Muscle of arm (tissue), 14 donors: ENCODE measurements at places on chromosomes 12 and 14. TPM values are rescaled to one million over a fixed set of nuclear protein-coding genes. Genes with fewer than 3 reads are reported as not detected.

NUAK1 gene
- polyA plus RNA-seq = 11.9 TPM

ENDOU gene
- 0.29 TPM for polyA plus RNA-seq

ESR2 gene
- polyA plus RNA-seq = 0.98 TPM

SERPINA3 gene
- polyA plus RNA-seq = not detected

GRCh38 chr14:85599939-85600338, 70.0 kb downstream of the FLRT2 start:
- DNase-seq = no peak

DNA sequence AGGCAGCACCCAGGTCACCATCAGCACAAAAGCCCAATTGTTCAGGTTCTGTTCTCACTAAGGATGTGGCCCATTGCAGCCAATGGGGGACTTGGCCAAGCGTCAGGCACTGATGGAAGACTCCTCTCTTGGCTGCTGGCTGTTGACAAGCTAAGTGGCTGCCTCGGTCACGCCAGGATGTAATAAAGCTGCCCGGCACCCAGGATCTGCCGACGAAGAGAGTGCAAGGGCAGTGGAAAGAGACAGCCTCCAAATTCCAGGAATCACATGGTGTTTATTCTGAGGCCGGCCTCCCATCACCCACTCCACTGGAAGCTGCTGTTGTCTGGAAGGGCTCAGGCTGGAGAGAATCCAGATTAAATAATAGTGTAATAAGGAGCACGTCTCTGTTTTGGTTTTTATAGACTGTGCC, 451.8 kb upstream of the TBX3 start:
- no peak for DNase-seq

DNA sequence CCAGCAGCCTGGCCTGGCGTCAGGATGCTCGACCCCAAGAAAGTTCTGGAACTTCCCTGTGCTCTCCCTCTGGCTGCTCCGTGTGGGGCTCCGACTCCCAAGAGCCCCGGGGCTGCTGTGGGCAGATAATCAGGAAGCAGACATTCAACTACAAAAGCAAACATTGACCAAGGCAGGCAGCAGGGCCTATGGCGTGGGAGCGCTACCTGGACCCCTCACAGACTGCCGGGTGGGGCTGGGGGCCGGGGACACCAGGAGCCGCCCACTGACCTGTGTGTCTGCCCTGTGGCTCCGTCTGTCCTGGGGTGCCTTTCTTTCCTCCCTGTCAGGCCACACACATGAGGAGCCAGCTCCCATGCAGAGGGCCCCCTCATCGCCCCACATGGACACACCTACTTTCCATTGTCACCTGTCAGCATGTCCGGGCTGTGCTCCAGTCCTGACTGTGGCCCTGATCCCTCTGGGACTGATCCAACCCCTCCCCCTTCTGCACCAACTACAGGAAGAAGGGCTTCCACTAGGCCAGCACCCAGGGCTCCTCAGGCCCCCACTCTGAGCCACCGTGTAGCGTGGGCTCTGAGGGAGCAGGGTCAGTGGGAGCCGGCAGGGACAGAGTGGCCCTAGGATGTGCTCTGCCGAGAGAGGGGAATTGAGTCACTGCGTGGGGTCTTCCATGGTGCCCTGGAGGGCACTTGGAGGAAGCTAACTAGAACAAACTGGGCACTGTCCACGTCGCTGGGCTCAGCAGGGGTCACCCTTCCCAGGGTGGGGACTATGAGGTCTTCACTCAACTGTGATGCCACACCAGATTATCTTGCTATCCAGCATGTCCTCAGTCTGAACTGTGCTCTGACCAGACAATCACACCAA, 215.4 kb upstream of the C14orf180 start:
- DNase-seq = no peak

- DNase-seq = peak; percentile 48
Observed at GRCh38 chr12:124466216-124467128, 100.9 kb downstream of the NCOR2 start.

- DNase-seq = no peak
Observed at GRCh38 chr14:41718477-41719166, 111.9 kb downstream of the LRFN5 start.

GRCh38 chr12:50243507-50243906, 39.8 kb downstream of the LIMA1 start:
- no peak for DNase-seq

- DNase-seq = no peak
Observed at GRCh38 chr14:100538351-100539002, 48.7 kb downstream of the BEGAIN start.

GRCh38 chr12:4145990-4146859, 127.3 kb upstream of the CCND2 start:
- DNase-seq = no peak

DNA sequence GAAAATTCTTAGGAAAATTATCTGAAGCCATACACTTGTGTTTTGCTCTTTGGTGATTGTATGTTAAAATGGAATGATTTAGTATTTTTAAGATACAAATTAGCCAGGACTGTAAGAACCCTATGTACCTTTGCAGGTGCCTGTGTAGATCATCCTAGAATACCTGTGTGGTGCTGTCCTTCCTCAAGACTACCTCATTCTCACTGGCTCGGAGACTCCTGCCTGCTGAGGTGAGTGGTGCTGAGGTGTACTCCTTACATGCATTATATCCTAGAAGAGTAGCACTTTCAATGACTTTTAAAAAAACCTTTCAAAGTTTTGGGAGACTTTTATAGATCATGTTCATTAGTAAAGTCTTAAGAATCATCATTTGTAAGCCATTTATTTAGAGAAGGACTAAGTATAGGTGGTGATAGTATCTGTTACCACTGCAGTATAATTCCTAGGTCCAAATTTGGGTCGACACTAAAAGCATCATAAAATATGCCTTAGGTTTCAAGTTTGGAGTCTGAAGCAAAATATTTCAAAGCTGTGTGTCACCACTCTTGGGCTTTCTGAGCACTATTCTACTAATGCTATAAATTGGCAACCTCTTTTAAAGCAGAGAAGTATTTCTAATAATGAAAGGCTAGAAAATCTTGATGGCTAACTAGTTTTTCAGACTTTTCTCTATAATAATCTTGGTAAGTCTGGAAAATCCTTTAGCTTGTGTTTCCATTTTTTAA, 36.6 kb downstream of the RASSF8 start:
- DNase-seq = no peak

DNA sequence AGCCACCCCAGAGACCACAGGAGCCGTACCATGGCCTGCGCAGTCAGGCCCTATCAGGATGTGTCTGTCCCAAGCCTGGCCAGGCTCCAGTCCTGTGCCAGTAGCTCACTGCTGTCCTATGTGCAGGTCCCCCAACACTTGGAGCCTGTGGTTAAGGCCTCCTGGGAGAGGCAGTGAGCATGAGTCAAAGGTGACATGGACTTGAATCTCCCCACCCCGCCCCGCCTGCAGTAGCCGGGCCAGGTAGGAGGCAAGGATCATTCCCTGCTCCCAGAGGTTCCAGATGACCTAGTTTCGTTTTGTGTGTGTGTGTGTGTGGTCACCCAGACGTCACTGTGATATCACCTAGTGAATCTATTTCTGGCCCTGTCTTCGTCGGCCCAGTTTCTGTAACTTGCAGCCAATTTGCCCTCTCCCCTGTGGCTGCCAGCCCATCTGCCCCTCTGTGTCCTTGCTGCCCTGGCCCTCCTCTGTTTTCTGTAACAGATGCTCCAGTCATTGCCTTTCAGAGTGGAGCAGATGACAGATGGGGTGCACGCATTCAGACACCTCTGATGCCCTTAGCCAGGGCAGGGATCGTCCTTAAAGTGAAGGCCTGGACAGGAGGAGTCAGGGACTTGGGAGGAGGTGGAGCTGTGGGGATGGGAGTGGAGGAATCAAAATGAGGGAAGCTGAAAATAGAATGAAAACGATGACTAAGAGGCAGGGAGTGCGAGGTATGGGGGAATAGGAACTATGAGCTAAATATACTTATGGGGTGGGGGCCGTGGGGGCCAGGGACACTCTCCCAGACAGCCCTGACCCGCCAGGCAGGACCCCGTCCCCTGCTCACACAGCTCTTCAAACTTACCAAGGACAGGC, 37.4 kb downstream of the SLC6A12 start:
- no peak for DNase-seq

DNA sequence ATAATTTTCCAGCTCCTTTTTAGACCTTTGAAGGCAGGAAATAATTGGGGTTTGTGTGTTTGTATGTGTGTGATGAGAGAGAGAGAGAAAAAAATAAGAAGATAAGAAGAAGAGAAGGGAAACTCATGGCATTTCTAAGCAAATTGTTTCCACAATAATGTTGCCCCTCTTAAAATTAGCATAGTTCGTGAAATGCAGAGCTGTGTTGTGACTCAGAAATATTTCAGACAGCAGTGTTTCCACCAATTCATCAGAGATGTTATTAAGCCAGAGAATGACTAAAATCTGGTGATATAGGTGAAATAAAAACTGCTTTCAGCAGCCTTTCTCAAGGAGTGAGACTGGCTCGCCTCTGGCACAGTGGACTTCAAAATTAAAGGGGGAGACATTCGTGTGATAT, 65.9 kb upstream of the ARHGAP5 start:
- no peak for DNase-seq

GRCh38 chr14:100914597-100915021, 11.1 kb upstream of the RTL1 start:
- DNase-seq = no peak
